ENCODE measurements at places on chromosomes 5 and 9. TPM values are rescaled to one million over a fixed set of nuclear protein-coding genes. Genes with fewer than 3 reads are reported as not detected.

- no peak for DNase-seq
Observed at GRCh38 chr5:1026700-1027621, 18.4 kb downstream of the NKD2 start.

BTNL8 gene
- total RNA-seq, result 0.18 TPM

ADGRV1 gene
- total RNA-seq, result 0.43 TPM

DNA sequence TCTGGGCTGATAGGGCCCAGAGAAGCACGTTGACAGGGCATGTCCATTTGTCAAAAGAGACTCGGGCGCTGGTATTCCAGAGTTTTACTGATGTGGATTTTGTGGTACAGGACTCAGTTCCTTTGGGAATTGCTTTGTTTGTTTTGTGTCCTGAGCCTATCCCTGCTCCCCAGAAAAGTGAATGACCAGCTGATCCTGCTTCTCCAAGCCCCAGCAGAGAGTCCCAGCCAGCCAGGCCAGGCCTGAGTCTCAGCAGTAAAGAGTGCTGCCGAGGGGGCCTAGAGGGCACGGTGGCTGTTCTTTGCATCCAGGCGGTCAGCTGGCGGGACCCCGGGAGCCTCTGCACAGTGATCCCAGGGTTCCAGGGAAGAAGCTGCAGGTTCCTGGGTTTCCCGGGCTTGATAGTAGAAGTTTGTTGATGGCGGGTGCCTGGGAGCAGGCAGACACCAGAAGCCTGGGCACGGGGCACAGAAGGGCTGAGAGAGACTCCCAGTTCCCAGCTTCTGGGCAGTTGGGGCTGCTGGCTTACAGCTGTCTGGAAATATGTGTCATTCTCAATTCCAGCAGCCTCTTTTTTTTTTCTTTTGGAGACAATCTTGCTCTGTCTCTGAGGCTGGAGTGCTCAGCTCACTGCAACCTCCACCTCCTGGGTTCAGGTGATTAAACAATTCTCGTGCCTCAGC, 8.7 kb downstream of the PRDM12 start:
- no peak for DNase-seq

GRCh38 chr5:3002230-3002629, 250.8 kb upstream of the IRX2 start:
- no peak for DNase-seq

FOXI1 gene
- total RNA-seq, result not detected

DNA sequence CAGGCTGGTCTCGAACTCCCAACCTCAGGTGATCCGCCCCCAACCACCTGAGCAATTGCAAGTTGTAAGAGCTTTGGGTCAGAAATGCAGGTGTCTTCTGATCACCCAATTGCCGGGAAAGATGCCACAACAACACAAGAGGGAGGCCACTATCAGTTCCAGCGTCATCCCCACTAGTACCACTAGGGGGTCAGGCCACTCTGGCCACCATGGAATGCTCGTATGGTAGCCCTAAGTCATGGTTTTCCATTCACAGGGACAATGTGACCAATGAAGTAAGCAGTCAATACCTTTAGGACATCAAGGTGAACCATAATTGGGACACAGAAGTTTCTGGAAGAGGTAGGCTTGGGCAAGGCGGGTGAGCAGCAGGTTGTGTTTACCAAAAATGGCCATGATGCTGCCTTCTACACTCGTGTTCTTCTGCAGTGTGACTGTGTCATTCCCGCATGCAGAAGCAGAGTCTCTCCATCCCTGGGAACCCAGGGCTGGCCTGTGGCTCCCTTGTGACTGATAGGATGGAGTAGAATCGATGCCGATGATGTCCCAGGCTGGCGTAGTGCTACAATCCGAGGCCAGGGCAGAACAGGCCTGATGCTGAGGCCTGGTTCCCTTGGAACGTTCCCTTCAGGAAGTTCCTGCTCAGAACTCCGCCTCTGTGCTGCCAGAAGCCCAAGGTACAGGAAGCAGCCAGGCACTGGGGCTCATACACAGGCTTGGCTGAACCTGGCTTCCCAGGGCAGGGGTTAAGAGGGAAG, 42.2 kb upstream of the ANKRD33B start:
- DNase-seq, result no peak

- DNase-seq, result no peak
Observed at GRCh38 chr9:98185611-98186171, 6.7 kb downstream of the CORO2A start.

BTNL3 gene
- not detected for total RNA-seq

DNA sequence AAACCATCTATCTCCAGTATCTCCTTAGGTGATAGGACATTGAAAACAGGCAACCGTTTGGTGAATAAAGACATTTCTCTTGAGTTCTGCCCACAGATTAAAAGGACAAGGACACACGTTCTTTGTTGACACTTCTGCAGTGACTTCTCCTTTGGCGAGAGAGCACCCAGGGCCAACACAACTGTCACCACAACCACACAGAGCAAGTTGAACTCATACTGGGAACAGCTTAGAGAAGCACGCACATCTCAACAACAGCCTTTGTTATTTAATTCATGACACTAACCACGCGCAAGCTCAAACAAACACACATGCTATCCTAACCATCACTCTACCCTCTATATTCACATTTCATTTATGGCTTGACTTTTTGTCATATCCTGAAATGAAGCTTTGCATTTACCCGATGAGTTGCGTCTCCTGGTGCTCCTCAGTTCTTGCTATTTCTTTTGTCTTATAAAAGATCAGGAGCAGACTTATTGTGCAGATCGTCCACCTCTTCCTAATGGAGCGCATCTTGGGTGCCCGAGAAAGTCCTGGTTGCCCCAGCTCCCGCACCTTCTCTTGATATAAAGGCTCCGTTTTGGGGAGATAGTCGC, 543 bp downstream of the ST8SIA4 start:
- DNase-seq, result no peak

HMCN2 gene
- 0.23 TPM for total RNA-seq

GRCh38 chr5:73825736-73826135, 199.7 kb downstream of the ARHGEF28 start:
- DNase-seq, result peak; percentile 34

FAM169A gene
- 6.6 TPM for total RNA-seq

DNA sequence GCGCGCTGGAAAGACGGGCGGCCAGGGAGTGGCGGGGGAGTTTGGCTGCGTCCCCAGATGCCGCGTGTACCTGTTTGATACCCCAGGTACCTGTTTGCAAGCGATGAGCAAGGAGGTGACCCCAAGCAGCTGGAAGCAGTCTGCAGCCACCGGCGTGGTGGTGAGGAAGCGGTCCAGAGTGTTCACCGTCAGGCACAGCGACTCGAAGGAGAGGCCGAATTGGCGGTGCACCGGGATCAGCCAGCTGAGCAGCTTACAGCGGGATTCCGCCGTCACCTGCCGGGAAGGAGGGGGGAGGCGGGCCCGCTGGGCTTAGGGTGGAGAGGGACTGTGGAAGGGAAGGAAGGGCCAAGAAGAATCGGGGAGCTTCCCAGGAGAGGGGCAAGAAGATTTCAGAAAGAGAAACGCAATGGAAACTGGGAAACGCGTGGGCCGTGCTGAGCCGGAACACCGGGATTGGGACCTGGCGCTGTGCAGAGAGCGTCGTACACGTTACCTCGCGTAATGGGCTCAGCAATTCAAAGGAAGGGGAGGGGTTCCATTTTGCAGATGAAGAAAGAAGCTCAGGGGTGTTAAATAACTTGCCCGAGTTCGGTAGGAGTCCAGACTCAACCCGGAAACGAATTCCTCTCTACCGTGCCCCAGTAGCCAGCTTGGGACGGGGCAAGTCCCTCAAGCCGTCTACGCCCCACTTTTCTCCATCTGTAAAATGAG, 980 bp downstream of the CCNO start:
- no peak for DNase-seq

TERT gene
- total RNA-seq, result 10.5 TPM

MACIR gene
- total RNA-seq, result 26.7 TPM

IFNA2 gene
- not detected for total RNA-seq

DNA sequence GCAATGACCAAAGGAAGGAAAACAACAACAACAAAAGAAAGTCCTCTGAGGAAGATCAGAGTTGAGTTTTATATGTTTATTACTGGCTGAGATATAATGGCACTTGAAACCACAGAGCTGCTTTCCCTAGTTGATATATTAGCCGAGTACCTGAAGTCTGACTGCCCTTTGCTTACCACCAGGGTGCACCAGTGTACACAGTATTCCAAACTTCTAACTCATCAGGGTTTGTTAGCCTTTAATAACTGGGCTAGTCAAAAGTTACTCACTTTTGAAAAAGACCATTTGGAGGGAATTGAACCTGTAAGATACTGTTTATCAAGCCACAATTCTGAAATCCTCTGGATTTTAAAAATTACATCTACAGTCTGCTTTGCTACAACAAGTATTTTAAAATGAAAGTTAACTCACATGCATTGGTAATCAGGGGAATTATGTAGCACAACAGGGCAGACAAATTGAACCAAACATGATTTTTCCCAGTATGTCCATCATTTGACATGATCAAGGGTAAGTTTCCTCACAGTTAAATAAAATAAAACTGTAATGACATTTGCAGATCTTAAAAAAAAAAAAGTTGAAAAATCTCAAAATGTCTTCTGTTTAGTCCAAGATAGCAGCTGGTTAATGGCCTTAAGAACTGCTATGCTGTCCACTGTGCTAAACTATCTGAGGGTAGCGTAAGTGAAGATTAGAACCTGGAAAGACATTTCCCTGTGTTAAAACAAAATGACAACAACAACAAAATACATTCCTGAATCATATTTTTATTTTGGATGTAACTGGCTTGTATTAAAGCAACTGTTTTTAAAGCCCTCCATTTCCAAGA, 57.3 kb upstream of the C6 start:
- peak; percentile 48 for DNase-seq

- DNase-seq, result peak; percentile 77
Observed at GRCh38 chr5:127358284-127358683, 67.7 kb downstream of the MEGF10 start.

Measured in HT1080 (cell line).